ENCODE measurements at places on chromosomes 11 and 22. TPM values are rescaled to one million over a fixed set of nuclear protein-coding genes. Genes with fewer than 3 reads are reported as not detected.

The ARHGEF17 gene
- 5.7 TPM for polyA plus RNA-seq

The B3GAT1 gene
- 0.03 TPM for polyA plus RNA-seq

DNA sequence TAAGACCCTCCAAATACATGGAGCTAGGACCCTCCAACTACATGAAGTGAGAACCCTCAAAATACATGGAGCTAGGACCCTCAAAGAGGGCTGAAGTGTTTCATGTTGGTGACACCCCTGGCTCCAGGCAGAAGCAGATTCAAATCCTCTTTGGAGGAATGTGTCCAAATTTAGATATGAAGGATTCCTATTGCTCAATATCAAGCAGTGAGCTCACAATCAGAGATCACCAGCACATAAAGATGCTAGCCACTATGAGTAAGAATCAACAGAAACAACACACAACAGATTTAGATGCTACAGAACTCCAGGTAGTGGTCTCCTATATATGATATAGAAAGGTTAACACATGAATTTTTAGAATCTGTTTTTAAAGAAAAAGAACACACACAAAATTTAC lies 11.2 kb upstream of the RAB3IL1 start:
- no peak for DNase-seq

The MAJIN gene
- not detected for polyA plus RNA-seq

GRCh38 chr11:45305874-45306623 lies 19.9 kb upstream of the SYT13 start:
- DNase-seq = no peak

The MISFA gene
- polyA plus RNA-seq = 1.4 TPM

DNA sequence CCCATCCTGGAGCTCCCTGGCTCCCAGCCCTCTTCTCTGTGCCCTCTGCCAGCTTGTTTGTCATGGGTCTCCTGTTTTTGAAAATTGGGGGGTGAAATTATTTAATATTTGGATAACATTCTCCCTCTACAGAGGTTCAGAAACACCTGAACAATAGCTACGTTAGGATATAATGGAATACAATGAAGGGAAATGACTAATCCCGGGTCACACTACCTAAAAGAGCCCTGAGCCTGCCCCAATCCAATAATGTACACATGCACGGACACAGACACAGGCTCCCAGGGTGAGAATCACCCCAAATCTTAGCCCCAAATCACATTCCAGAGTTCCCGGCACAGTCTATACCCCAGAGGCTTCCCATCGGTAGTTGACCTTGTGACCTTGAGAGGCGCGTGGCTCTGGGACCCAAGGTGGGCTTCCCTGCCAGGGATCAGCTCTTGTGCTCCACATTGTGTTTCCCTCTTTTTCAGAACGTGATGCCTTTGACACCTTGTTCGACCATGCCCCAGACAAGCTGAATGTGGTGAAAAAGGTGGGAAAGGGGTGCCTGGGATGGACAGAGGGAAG lies 135.5 kb downstream of the PARVA start:
- DNase-seq = no peak

The HORMAD2 gene
- not detected for polyA plus RNA-seq

DNA sequence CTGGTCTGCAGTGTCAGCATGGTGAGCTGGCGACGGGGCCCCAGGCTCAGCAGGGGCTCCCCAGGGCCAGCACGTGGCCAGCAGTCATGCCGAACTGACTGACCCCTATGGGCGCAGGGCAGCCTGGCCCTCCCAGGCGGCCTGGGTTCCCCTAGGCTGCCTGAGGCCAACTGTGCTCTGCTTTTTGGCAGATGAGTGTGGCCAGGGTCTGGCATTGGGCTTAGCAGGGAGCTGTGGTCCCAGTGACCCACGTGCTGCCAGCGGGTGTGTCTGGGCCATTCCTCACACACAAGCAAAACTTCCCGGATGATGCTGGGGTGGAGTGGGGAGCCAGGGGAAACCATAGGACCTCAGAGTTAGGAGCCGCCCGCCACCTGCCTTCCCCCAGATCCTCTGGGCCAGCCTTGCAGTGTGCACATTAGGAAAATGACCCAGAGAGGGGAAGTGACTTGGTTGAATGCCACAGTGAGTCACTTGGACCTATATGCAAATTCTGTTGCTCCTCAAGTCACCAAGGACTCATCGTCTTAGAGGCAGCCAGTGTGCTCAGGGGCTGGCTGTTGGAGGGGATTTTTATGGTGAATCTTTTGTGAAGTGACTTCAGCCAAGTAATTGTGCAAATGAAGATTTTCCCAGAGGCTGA lies 6.5 kb downstream of the ADORA2A start:
- peak; percentile 67 for DNase-seq

The INS gene
- polyA plus RNA-seq = 2.8 TPM

GRCh38 chr11:134888821-134889220 lies 476.8 kb upstream of the B3GAT1 start:
- no peak for DNase-seq

DNA sequence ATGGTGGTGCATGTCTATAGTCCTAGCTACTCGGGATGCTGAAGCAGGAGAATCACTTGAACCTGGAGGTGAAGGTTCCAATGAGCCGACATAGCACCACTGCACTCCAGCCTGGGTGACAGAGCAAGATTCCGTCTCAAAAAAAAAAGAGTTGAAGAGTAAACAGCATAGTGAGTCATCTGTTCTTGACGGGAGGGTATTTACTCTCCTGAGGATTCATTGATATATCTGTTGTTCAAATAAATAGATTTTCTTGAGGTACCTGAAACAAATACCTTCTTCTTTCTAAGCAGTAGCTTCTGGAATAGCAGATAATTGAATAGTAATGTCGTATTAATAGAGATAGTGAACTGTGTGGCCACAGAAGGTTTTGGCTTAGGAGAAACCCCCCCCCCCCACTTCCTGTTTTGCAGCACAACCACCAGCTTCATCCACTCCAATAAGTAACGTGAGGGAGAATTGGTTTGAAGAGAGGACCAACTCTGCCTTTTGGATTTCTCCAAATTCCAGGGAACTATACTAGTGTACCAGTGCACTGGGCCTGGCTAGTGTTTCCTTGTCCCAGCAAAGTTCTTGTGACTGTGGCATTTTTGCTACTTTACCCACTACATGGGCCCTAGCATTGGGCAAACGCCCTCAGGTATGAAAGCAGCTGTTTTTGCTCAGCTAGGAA lies 90.0 kb downstream of the PRMT3 start:
- no peak for DNase-seq

DNA sequence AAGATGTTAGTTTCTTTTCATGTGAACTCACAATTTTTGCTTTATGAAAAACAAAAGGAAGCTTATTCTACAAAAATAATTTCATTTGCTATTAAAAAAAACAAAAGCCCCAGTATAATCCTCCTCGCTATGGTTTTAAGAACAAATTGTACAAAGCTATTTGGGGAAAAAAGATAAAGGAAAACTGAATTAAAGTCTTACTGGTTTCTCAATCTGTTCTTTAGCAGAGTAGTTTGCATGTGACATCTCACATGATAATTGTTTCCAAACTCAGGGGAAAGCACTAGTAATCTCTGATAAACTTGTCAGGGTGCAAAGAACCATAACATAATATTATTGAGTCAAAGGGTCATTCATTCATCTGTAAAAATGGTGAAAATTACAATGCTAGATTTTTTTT lies 2.9 kb upstream of the DDI1 start:
- no peak for DNase-seq

DNA sequence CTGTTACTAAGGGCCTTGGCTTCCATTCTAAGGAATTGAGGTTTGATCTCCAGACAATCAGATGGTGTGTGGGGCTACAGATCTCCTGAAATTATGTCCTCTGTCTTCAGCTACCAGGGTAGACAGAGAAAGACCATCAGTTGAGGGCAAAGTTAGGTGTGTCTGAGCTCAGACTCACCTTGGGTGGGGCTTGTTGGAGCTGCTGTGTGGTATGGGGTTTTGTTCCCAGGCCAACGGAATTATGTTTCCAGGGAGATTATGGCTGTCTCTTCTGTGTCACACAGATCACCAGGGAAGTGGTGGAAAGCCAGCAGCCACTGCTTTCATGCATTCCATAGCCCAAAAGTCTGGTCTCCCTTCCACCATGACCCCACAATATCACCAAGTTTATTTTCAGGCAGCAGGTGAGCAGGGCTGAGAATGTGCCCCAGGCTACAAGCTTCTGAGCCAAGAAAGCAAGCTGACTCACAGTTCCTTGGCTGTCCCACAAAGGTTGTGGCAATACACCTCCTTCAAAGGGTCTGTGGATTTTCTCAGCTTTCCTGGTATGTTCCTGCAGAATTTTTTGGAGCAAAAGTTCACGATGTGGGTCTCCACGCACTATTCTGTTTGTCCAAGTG lies 714.9 kb downstream of the LUZP2 start:
- DNase-seq = no peak

DNA sequence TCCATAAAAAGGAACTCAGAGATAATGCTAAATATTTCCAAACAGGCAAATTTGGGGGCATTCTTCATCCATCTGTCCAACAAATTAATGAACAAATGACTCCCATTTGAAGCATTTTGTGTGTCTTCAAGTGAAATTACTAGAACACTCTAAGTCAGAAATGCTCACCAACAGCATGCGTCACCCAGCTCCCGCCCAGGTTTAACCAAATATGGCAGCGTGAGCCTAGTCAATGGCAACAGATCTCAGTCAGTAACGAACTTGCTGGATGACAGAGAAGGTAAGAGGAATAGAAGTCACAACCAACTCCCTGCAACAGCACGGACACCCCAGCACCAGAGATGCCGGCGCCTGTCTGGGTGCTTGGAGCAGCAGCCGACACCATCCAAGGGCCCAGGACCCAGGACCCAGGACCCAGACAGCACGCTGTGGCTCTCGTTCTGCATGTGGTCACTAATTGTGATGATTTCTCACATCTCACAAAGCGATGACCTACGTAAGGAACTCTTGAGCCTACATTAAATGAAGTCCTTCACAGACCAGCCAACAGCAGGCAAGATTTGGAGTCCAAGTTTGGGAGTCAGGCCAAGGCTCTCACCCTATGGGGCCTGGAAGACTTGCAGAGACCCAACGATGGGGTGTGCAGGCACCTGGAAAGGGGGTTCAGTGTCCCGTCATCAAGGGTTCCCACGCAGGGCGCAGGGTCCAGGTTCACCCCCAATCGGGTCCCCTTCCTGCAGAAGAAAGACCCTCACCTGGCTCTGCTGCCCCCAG lies 556.9 kb downstream of the BRD1 start:
- no peak for DNase-seq

DNA sequence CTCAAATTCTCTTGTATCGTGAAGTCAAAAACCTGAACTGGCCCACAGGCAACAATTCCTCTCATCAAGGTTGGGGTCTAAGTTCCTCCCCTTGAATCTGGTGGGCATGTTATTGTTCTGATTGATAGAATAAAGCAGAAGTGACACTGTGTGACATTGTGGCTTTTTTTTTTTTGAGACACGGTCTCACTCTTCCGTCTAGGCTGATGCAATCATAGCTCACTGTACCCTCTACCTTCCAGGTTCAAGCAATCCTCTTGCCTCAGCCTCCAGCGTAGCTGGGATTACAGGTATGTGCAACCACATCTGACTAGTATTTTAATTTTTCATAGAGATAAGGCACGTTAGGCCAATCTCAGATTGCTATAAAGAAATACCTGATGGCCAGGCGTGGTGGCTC lies 8.9 kb upstream of the PELI3 start:
- no peak for DNase-seq

GRCh38 chr11:62896049-62896448 lies 15.4 kb downstream of the SLC3A2 start:
- DNase-seq = no peak

The OR5M3 gene
- not detected for polyA plus RNA-seq

DNA sequence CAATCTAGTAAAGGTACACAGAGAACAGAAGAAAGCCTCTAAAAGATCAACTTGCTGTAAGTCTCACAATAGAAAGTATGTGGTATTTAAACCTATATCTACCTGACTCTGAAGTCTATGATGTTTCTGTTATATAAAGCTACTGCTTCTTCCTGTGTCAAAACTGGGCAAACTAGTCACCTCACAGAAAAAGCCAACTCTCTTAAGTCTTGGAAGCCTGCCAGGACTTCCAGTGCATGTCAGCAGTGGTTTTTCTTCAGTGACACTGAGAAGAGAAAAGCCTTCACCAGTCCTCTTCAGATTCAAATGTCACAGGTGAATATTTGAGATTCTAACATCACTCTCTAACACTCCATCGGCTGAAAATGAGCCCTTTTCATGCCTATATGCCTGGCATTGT lies 808.0 kb downstream of the DLG2 start:
- no peak for DNase-seq

The NPAS4 gene
- not detected for polyA plus RNA-seq

DNA sequence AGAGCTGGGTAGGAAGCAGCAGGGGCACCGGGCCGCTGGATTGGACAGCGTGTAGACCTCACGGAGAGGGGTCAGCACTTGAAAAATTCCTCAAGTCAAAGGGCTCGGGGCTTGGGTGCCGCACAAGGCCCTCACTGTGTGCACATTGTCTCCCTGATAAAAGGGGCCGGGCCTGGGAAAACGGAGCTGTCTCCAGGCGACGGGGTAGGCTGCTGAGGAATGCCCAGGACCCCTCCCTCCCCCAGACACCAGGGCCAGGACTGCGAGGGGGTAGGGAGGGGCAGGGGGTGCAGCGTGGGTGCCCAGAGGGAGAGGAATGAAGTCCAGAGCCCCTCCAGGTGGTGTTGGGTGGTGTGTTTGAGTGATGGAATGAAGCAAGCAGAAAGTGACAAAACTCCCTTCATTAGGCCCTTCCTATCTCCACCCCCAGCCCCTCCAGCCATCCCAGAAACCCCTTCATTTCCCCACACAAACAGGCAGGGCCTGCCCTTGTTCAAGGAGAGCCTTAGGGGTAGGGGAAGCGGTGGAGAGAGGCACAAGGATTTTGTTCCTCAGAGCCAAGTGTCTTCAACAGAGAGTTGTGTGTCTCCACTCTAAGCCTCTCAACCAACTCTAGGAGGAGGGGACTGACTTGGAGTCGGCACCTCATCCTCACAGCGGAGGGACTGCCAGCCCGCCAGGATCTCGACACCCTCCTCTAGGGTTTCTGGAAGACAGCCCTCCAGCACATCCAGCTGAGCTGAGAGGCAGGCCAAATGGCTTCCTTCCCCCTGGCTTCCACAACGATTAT lies 63.9 kb downstream of the SYN3 start:
- DNase-seq = peak; percentile 21

The FAM111B gene
- polyA plus RNA-seq = 0.04 TPM

- no peak for DNase-seq
Observed at GRCh38 chr22:35521358-35522224, 19.0 kb upstream of the RASD2 start.

- no peak for DNase-seq
Observed at GRCh38 chr22:45180146-45180679, 16.5 kb downstream of the NUP50 start.

- DNase-seq = no peak
Observed at GRCh38 chr22:49205483-49205800, 622.2 kb downstream of the BRD1 start.

- DNase-seq = no peak
Observed at GRCh38 chr11:70545610-70545912, 147.2 kb downstream of the CTTN start.

The SEZ6L gene
- polyA plus RNA-seq = not detected

The MRGPRX3 gene
- polyA plus RNA-seq = not detected

DNA sequence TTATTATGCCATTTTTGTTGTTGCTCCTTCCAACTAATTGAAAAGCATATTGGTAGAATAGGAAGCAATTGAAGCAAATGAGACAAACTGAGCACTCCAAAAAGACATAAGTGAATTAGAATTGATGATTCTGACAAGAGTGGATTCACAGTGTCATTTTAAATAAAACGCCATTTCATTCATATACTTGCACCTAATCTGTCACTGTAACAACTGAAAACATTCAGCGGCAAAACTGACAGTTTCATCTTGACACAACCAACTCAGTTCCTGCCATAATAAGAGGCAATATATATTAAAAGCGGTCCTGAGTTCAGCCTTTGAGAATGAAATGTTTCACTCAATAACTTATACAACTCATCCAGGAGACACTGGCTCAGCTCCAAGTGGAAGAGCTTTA lies 306.8 kb downstream of the CNTN5 start:
- no peak for DNase-seq
